Skeletal muscle cell (primary cell): ENCODE measurements at places on chromosomes 13 and 19.

DNA sequence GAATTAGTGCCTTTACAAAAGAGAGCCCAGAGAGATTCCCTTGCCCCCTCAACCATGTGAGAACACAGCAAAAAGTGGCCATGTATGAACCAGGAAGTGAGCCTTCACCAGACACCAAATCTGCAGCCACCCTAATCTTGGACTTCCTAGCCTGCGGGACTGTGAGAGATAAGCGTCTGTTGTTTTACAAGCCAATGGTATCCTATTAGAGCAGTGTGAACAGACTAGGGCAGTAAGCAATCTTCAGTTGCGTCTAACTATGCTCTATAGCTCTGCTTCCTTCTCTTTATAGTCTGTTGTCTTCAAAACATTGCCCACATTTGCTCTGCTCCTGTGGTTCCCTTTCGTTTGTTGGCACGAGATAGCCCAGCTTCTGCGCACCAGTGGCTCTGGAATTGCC, 109.5 kb upstream of the FNDC3A start:
- DNase-seq: no peak

- DNase-seq: no peak
These were observed 6.3 kb downstream of the REX1BD start for GRCh38 chr19:18594824-18595373.

- no peak for DNase-seq
These were observed 457.8 kb downstream of the PCDH20 start for GRCh38 chr13:60957816-60958215.

DNA sequence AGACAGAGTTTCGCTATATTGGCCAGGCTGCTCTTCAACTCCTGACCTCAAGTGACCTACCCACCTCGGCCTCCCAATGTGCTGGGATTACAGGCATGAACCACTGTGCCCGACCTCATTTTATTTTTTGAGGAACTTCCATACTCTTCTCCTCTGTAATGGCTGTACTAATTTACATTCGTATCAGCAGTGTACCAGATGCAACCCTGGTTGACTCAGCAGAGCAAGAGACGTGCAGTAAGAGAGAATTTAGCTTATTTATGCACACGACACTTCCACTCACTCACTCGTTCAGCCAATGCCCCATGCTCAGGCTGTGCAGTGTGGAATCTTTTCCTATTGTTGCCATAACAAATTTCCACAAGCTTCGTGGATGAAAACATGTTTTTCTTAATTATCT, 6.9 kb downstream of the KIR3DL3 start:
- DNase-seq: no peak

DNA sequence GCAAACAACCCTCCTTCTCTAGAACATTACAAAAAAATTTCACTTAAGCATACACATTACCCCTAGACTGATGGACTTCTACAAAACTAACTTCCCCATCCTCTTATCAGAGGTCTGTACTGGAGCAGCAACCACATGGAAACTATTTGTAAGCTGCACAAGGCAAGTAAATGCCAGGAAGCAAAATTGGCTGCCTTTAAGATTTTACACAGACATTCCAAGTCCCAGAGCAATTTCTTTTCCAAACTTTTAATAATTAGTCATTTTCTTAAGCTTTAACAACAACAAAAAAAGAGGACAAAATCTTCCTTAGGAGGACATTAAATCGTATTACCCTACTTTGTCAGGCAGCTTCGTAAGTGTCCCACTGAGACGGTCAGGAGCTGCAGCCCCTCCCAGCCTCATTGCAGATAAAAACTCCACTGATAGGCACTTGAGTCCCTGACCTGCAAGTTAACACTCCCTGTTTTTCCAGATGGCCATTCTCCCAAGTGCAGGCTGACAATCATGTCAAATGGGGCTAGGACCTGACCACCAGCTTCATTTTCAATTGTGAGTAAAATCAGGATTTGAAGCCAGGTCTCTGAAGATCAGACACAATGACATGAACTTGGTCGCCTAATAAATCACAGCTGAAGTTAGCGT, 680.1 kb downstream of the DIAPH3 start:
- DNase-seq: no peak

DNA sequence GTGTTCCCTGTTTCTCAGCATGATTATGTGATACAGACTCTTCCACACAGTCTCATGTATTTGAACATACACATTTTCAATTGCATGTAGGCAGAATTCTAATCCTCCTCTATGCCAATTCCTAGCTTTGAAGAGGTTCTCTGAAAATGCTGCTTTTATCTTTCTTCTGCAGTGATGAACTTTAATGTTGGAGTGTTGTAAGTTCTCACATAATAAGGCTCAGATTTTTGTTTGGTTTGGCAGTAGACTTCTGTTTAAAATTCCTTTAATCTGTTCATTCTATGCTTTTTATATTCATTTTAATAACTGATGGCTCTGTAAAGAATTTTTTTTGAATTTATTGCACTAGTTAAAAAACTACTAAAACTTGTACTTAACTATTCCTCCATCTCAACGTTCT, 225.8 kb downstream of the GGACT start:
- DNase-seq: no peak

DNA sequence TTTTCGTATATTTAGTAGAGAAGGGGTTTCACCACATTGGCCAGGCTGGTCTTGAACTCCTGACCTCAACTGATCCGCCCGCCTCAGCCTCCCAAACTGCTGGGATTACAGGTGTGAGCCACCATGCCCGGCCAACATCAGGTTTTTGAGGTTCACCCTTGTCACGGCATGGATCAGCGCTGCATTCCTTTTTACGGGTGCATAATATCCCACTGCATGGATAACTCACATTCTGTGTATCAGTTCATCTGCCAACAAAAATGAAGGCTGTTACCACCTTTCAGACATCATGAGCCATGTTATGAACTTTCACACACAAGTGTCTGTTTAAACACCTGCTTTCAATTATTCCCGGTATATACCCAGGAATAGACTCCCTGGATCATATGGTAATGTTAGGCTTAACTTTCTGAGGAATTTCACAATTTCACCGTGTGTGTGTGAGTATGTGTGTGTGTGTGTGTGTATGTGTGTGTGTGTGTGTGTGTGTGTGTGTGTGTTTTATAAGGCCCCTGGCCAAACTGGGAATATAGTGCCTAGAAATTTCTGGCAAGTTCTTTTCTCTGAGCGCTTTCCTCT, 52.2 kb downstream of the AP1M1 start:
- DNase-seq: no peak

- no peak for DNase-seq
These were observed 596 bp downstream of the CEACAM4 start for GRCh38 chr19:41626278-41626677.

DNA sequence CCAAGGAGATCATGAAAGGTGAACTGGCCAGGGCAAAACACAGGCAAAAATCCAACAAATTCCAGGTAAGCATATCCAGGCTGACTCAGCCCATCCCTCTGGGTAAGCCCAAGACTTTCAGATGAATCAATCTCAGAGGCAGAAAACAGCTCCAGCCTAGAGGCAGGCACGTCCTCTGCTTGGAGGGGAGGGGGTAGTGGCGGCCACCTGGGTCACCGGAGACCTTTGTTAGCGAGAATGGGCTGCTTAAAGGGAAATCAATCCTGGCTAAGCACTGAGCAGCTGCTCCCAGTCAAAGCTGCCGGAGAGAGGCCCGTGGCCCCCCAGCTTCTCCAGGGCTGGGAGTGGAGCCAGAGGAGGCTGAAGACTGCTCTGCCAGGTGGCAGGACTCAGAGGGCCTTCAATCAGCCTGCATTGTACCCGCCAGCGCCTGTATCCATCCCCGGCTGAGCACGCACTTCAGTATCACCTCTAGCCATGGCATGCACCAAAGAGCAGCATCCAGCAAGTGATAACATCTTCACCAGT, 48.2 kb downstream of the PIN1 start:
- no peak for DNase-seq

- no peak for DNase-seq
These were observed 52.1 kb downstream of the DPY19L3 start for GRCh38 chr19:32457571-32458158.

DNA sequence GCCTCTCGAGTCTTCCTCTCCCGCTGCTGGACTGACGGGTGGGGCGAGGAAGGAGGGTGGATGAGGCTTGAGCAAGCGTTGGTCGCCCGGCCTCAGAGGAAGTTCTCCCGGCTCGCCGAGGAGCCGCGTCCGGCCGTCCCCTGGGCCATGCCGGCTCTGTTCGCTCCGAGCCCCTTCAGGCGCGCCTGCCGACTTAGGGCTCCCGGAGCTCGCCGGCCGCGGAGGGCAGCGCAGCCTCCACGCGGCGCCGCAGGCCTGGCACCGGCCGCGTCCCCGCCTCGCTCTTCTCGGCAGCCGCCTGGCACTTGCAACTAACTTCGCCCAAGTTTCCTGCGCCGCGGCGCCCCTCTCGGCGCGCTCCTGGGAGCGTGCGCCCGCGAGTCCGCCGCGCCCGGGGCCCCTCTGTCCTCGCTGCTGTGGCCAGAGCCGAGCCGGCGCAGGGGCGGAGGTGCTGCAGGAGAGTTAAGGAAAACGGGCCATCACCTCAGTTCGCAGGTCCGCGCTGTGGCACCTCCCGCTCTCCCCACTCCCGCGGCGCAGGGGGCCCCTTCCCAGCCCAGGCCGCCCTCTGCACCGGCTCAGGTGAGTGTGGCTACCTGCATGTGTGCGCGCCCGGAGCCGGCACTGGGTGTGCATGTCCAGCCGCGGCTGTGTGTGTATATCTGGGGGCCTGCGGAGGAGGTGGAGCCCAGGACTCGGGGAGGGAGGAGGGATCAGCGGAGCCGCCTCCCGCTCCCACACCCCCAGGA, 641 bp upstream of the SOX21 start:
- peak; percentile 11 for DNase-seq

GRCh38 chr19:16587833-16588823, 15.9 kb upstream of the SLC35E1 start:
- no peak for DNase-seq

DNA sequence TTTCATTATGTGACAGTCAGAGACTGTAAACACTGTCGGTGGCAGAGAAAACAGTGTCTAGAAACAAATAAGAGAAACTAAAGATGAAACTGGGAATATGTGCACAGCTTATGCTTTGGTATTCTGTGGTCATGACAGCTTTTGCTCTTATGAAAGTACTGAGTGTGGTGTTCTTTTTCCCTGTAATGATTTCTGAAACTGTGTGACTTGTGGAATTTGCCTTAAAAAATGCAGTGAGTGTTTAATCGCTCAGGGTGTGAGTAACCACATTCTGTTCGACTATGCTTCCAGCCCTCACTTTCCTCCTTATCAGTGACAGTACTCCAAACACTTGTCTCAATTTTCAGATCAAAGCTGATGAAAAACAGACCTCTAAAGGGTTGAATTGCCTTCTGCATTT, 66.9 kb upstream of the DIAPH3 start:
- no peak for DNase-seq

DNA sequence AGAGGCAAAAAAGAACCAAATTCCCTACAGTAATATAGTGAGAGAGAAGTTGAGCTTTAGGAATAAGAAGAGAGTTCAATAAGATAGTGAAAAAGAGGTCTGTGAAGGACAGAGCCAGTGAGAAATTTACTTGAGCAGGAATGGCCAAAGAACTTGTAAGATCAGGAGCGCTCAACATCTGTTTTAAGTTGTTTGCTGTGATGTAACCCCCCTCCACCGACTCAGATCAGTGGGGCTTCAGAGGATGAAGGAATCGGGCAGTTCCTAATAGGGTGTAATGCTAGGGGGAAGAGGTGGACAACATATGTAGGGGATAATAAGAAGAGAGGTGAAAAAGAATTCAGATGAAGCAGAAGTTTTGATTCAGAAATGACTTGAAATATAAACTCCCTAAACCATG, 85.3 kb upstream of the FNDC3A start:
- DNase-seq: no peak

- DNase-seq: peak; percentile 50
These were observed 31.5 kb downstream of the COL4A2 start for GRCh38 chr13:110338441-110339101.

DNA sequence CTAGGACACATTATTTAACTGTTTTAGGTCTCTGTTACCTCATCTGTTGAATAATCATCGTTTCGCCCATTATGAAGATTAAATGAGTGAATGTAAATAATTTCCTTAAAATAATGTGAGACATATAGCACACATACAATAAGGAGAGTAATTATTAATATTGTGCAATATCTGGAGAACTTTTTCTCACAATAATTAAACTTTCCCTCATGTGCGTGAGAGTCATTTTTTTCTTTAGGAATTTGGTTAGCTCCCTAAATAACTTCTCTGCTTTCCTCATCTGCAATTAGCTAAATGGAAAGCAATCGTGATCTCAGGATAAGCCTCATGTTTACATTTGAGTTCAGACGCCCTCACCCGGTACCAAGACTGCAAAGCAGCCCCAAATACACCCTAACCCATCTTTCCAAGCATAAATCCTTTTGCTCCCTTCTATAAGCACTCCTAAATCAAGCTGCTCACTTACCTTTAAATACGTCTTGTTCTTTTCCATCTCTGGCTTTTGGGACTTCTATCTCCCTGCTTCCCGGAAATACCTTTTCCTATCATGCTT, 78.8 kb downstream of the MZT1 start:
- DNase-seq: no peak

- no peak for DNase-seq
These were observed 1890.9 kb downstream of the PCDH9 start for GRCh38 chr13:65339241-65339640.

- no peak for DNase-seq
These were observed 485 bp downstream of the CRYL1 start for GRCh38 chr13:20525144-20525600.

GRCh38 chr13:52012512-52012836, 276 bp downstream of the ALG11 start:
- DNase-seq: no peak

DNA sequence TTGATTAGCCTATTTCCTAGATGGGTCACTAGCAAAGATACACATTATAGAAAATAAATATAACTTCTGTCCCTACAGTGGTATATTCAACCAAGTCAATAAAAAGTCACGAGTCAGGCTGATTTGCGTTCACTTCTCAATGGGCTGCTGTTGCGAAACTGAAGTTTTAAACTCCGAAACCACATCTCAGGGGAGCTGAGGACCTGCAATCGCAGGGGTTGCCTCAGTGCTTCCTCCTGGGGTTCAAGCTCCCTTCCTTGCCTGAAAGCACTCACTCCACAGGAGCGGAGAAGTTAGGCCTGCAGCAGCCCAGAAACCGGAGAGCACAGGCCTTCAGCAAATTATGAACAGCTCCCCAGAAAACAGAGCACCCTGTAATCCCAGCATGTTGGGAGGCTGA, 39.6 kb downstream of the RAB20 start:
- DNase-seq: no peak

GRCh38 chr13:59299584-59299983, 864.1 kb downstream of the DIAPH3 start:
- DNase-seq: no peak

- no peak for DNase-seq
These were observed 27.5 kb downstream of the HSPH1 start for GRCh38 chr13:31134039-31134711.

- no peak for DNase-seq
These were observed 811.1 kb downstream of the UQCRFS1 start for GRCh38 chr19:28401739-28402424.

GRCh38 chr19:17522988-17523872, 11.8 kb downstream of the PGLS start:
- DNase-seq: no peak
